ENCODE measurements at places on chromosomes 6 and 20.

- no peak for DNase-seq
These were observed 160.7 kb upstream of the KCNQ5 start for GRCh38 chr6:72461144-72461543.

DNA sequence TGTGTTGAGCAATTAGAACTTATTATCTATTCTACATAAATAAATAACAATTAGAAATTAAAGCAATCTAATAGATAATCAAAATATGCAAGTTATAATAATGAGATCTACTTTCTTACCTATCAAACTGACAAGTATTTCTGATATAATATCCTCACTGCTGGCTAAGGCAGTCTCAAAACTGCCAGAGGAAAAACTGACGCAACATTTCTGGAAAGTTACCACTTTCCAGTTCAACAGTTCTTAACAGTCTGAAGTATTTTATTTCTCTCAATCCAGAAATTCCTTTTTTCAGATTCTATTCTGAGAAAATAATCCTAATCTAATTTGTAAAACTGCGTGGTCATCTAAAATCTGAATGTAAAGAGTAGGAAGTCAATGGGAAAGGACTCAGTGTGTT, 121.0 kb downstream of the TRDN start:
- no peak for DNase-seq

DNA sequence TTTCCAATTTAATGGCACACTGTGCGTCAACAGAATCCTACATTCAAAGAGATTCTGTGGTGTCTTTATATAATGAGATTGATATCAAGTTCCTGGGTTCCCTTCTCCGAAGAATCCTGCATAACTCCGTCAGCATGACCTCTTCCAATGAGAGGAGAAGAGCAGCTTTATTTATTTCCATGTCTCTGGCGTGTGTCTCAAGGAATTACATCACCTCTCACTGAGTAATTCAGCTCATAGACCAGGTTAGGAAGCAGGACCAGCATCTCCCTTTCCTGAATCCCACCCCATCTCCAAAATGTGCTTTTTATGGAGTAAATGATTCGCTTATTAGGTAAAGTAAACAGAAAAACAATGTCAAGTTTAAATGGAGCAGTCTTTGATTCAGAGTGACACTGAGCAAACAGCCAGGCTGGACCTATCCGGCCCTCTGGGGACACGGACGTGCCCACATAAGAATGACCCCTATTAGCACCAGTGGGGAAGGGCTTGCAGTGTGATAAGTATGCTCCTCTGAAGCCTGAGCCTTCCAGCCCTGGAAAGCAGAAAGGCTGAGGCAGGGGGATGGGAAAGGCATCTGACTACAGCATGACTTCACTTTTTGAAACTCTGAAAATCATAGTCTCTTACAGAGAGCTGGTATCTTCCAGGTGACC, 165.2 kb downstream of the CLIC5 start:
- DNase-seq, result no peak

DNA sequence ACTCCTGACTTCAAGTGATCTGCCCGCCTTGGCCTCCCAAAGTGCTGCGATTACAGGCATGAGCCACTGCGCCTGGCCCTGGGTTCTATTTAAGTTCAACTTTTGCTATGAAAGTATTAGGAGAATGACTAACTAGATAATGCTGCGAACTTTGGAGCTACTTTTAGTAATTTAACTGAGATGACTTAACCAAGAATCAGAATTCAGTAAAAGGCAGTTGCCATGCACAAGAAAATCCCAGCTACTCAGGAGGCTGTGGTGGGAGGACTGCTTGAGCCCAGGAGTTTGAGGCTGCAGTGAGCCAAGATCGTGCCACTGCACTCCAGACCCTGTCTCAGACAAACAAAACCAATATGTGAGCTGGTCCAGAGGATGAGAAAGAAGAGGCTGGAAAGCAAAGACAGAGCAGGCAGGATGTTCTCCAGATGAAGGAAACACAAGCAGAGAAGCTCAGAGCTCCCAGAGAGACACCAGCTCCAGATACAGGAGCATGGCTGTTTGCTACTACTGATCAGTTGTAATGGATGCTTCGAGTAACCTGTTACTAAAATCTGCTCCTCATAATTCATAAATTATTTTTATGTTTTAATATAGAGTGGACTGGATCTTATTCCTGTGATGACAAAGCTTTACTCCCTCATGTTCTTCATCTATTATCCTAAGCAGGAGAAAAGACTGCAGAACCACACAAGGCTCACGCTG, 23.9 kb downstream of the ZNF217 start:
- no peak for DNase-seq

GRCh38 chr6:92428448-92428847, 990.9 kb downstream of the EPHA7 start:
- no peak for DNase-seq

- no peak for DNase-seq
These were observed 8.3 kb downstream of the B4GALT5 start for GRCh38 chr20:49705358-49705757.

DNA sequence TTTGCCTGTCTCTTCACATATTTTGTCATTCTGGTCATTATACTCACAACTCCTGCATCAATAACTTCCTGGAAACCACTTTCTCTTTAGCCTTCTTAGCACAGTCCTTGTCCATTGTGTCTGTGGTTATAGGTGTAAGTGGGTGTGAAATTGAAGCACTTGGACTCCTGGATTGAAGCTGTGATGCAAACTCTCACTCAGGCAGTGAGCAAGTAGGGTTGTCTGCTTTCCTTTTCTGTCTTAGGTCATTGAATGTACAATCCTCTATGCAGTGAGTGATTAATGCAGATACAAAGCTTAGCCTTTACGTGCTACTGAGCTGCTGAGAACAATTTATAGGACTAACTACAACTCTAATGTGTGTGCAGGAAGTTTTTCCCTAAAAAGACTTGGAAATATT, 54.8 kb downstream of the ADGRB3 start:
- no peak for DNase-seq

- no peak for DNase-seq
These were observed 371.9 kb downstream of the ZFAND3 start for GRCh38 chr6:38191418-38191817.

- DNase-seq, result peak; percentile 43
These were observed 106.2 kb downstream of the JPH2 start for GRCh38 chr20:44080646-44081267.

GRCh38 chr6:17022604-17023003, 79.2 kb upstream of the STMND1 start:
- DNase-seq, result no peak

GRCh38 chr6:108118810-108119768, 44.5 kb upstream of the OSTM1 start:
- DNase-seq, result no peak

DNA sequence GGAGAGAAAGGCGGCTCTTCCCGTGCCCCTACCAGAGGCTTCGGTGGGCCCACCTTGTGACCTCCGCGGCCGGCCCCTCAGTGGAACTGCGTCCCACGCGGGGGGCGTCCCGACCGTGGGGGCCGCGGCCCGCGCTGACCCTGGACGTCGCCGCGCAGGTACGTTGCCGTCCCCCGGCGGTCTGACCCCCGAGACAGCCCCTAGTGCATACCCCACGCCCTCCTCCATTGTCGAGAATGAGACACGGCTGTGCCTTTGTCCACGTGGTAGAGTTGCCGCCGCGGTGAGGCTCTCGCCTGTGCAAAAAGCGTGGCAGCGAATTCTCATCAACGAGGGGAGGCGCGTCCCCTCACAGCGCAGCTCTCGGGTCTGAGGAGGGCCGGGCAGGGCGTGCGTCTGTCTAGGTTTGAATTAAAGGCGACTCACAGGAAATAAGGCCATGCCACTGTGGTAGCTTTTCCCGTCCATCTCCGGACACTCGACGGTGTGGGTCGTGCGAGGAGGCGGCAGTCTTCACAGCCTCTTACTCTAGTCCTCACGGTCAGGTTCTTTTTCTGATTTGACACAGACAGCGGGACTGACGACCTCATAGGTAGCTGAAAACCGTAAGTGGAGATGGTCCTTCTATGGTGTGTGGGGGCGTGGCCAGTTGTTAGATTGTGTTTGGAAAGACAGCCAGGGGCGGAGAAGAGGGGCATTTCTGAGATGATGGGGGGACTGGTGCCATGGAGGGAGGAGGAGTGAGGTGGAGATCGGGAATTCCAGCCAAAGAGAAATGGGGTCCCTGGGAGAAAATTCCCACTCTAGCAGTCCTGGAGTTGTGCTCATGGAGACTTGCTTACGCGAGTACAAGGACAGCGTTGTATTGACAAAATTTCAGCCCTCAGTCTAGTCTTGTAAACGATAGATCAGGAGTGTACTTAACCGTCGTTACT, 580 bp downstream of the NXT1 start:
- DNase-seq, result no peak

- DNase-seq, result no peak
These were observed 108.2 kb upstream of the NFATC2 start for GRCh38 chr20:51650685-51651134.

All from NCI-H1694 treated with DMSO at 0.1 percent for 48 hours (cell line).